AML-193 (cell line): ENCODE measurements at places on chromosomes 13 and 19.

- no peak for DNase-seq
These were observed 7.4 kb downstream of the ITPKC start for GRCh38 chr19:40724315-40724714.

DNA sequence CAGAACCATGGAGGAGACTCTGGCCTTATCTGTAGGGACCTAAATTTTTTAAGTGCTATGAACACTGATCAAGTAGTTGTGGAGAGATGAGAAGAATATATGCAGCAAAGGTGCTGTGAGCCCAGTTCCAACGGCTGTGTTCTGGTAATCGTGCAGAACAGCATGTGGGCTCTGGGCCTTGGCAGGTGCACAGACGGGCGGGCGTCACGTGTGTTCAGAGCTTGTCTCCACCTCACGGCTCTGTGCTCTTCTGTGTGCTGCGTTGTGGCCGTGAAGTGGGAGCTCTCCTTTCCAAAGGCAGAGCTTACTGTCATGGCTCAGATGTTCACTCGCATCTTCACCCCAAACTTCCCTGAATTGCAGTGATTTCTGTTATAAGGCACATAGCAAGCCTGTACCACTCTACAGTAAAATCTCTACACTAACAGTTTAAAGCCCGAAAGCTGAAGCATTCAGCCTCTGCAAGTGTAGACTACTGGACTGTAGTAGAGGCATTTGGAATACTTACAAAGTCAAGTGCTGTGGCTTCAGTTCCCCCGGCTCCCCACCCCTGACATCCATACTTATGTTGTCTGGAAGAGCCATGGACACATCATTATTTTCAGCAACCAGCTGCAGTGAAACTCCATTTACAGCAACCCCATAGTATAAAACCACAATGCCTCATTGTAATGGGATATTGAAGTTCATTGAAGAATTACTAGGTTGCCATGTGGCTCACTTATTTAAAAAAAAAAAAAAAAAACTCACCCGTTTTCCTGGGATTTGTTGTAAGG, 27.5 kb upstream of the TEX29 start:
- DNase-seq, result no peak

DNA sequence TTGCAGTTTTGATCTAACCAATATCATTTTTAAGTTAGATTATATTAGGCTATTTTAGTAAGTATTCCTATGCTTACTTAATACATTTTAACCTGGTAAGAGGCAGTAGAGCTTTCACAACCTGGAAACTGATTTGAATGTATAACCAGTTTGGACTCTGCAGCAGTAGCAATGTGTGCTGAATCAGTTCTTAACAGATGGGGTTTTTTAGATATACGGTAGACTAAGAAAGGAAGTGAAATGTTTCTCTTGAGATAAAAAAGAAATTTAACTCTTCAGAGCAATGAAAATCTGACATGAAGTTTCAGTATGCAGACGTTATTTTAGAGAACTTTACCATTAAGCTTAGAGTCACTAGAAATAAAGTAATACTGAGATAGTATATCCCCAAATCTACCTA, 2.7 kb downstream of the NBEA start:
- DNase-seq, result no peak

- DNase-seq, result no peak
These were observed 5.1 kb upstream of the TSHZ3 start for GRCh38 chr19:31354316-31354715.

DNA sequence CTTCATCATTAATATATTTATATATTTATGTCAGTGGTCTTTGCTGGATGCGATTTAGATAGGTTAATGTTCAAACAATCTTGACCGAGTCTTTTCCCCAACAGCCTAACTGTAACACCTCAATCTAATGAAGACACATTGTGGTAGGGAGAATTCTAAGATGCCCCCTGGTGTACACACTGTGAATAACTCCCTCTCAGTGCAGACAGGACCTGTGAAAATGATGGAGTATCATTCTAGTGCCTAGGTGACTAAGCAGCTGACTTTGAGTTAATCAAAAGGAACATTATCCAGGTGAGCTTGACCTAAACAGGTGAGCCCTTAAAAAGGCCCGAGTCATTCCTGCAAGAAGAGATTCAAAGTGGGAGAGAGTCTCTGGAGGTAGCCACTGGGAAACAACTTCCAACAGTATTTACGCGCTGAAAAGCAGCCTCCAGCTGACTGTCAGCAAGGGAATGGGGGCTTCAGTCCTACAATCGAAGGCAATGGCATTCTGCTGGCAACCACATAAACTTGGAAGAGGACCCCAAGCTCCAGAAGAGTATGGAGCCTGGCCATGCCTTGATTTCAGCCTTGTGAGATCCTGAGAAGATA, 28.0 kb upstream of the KBTBD7 start:
- peak; percentile 72 for DNase-seq

DNA sequence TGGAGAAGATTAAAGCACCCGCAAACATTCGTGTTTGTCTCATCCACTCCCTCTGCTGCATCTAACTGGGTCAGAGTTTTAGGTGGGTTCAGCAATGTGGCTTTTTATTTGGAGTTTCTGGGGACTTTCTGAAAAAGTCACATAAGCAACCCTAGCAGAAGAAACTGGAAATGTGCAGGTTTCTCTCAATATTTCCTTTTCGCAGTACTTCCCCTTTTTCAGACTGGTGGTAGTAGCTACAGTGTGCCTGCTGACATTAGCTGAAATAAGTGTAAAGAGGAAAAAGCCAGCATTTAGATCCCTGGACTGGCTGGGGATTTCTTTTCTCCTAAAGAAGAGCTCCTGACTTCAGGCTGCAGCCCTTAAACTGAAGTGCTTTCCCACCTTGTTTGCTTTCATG, 15.9 kb upstream of the OLFM4 start:
- peak; percentile 62 for DNase-seq

DNA sequence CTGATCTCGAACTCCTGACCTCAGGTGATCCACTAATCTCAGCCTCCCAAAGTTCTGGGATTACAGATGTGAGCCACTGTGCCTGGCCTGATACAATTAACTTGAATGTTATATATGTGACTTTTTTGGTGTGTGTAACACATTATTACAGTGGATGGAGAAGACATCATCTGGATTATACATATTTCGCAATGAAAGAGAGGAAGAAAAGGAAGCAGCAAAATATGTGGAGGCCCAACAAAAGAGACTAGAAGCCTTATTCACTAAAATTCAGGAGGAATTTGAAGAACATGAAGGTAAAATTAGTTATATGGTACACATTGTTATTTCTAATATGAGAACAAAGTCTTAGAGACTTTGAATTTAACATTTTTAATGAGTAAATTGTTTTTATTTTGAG, 55.5 kb downstream of the BRCA2 start:
- peak; percentile 34 for DNase-seq

GRCh38 chr13:23899555-23899954, 2.3 kb upstream of the C1QTNF9B start:
- DNase-seq, result peak; percentile 48

- DNase-seq, result peak; percentile 61
These were observed 49.3 kb upstream of the GPR183 start for GRCh38 chr13:99356262-99357091.

DNA sequence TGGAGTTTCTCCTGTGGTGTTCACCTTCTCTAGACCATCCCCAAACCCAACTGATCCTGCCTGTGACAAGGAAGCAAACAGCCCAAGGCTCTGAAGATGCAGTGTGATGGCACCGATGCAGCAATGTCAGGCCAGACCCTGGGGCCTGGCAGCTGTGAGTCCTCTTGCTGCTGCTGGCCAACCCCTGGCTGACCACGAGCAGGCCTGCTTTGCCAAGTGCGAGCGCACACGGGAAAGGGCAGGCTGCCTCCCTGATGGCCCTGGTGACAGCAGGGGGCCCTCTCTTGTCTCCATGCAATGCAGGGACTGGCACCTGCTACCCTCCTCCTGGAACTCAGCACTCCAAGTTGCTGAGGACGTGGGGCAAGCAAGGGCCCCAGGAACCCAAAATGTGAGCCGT, 5.4 kb upstream of the VSTM2B start:
- no peak for DNase-seq

- DNase-seq, result no peak
These were observed 5.3 kb upstream of the PRKCG start for GRCh38 chr19:53876651-53877224.

- peak; percentile 82 for DNase-seq
These were observed 13.1 kb upstream of the NANOS2 start for GRCh38 chr19:45927565-45928261.

GRCh38 chr13:77698201-77699058, 943 bp downstream of the SLAIN1 start:
- no peak for DNase-seq

DNA sequence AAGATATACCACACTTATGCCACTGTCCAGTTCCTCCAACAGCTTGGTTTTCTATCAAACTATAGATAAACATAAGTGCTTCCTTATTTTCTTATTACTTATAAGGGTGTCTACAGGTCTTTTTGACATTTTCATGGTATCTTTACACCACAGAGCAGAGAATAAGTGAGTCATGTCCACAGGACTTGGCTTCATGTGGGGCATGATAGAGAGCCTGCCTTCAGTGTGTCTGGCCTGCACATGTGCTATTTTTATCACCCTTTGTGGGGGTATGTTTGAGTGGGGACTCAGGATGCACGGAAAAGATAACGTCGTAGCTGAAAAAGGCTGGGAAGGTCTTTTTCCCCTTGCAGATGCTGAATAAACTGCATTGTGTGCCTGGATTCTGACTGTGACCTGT, 8.1 kb upstream of the STOML3 start:
- no peak for DNase-seq

- peak; percentile 65 for DNase-seq
These were observed 201.0 kb upstream of the RXFP2 start for GRCh38 chr13:31538067-31539042.

- DNase-seq, result no peak
These were observed 48.6 kb downstream of the FOXO1 start for GRCh38 chr13:40617801-40618356.

GRCh38 chr13:37361608-37362007, 237.0 kb downstream of the POSTN start:
- no peak for DNase-seq

- peak; percentile 12 for DNase-seq
These were observed 608 bp downstream of the CNN2 start for GRCh38 chr19:1026783-1027649.

DNA sequence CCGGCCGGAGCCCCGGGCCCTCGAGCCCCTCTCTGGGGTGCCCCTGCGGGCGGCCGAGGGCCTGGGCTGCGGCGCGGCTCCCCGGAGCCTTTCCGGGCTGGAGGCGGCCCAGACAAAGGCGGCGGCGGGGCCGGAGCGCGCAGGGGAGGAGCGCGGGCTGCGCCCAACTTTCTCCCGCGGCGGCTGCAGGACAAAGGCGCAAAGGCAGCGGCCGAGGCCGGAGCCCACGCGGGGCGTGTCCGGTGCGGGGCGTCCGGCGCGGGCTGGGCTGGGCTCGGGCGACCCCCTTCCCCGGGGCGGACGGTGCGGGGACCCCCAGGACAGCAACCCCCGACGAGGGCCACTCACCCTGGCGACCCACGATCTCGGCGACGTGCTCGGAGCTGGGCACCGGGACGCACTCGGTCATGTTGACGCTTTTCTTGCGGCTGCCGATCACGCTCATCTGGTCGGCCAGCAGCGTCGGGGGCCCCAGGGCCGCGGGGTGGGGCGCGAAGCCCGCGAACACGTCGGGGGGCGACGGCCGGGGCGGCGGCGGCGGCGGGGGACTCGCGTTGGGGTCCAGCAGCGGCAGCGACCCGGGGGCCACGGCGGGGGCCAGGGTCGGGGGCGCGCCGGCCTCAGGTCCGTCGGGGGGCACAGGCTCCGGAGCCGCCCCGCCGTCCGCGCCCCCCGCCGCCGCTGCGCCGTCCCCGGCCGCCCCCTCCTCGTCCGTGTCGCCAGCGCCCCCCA, 843 bp downstream of the MEX3D start:
- DNase-seq, result no peak

DNA sequence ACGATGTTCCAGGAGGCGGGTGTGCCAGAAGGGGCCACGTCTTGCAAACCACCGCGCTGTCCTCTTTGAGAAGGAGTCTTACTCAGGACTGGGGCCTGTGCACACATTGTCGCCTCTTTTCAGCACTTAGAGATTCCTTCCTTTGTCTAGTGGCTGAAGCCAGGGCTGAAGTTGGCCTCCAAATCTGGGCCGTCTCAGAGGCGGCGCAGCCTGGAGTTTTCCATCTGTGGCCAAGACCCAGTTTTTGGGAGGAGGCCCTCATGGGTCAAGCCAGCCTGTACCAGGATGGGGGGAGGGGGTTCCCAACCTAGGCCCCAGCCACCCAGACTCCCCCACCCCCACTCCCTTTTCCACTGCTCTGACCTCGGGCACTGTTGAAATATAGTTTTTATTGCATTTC, 11.8 kb downstream of the ANO8 start:
- DNase-seq, result no peak

DNA sequence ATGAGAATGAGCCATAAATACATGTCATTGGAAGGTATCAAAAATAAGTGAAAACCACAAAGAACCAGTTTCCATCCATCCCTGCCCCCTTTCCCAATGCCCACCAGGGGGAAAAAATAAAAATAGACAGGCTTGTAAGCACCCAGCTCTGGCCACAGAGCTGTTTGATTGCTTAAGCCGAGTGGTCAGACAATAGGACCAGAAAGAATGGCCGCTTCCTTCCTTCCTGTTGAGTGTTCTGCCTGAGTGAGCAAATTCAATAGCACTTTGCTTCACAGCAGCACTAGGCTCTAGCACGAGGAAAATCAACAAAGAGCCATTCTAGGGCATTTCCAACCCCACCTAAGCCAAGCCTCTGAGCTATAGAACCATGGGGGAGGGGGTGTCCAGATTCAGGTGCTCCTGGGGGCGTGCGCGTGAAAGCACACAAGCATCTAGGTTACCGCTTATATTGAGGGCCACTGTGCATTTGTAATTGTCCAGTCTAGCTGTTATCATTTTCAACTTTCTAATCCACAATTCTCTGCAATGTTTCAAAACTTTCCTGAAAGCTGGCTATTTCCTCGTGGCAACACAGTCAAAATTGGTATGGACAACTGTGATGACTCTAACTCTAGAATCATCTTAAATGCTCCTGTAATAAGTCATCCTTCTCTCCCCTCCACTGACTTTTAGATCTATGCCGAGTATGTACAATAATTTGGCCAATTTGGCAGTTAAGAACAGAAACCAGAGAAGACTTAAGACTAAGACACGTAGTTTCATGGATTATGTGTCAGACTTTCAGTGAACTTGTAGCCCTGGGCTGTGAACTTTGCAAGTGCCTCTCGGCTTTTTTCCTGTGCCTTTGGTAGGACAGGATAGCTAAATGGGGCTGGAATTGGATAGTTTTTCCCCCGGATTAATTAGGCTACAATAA, 64.3 kb downstream of the SPRY2 start:
- peak; percentile 95 for DNase-seq

GRCh38 chr13:91553584-91553983, 155.2 kb downstream of the GPC5 start:
- no peak for DNase-seq

- no peak for DNase-seq
These were observed 41.2 kb downstream of the LATS2 start for GRCh38 chr13:21020176-21020575.

GRCh38 chr13:59442944-59443486, 720.7 kb downstream of the DIAPH3 start:
- no peak for DNase-seq

DNA sequence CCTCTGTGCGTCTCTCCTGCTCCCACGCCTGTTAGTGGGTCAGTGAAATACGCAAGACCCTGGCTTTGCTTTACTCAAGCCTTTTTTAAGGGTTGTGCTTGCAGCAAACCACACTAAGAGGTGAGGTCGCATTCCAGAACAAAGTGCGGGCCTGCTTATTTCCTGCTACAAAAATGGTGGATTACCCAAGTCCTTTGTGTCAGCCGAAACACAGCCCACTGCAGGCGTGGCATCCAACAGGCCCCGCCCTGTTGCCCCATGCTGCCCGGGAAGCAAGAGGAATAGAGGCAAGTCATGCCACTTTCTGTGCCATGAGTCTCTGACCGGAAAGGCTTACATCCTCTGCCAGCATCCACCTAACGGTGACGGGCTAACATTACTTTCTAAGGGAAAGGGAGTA, 7.7 kb upstream of the IRS2 start:
- no peak for DNase-seq

- DNase-seq, result peak; percentile 77
These were observed 8.7 kb upstream of the KLF2 start for GRCh38 chr19:16315825-16316505.
